ENCODE measurements at places on chromosomes 1 and 21. TPM values are rescaled to one million over a fixed set of nuclear protein-coding genes. Genes with fewer than 3 reads are reported as not detected.

DNA sequence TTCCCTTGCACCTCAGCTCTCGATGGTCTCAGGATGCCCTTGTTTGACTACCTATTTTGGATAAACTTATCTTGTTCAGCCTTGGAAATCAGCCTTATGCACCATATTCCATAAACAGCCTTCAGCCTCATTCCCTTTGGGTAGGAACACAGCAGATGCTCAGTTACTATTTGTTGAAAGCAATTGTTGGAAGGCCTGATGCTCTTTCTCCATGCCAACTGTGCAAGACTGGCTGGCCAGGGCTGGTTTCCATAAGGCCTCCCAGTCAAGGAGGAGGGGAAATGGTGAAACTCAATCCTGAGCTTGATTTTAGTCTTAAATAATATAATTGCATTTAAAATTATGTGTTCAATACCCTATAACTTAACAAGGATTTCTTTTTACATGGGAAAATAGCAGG is 121.1 kb upstream of the DEPDC1 start:
- no peak for DNase-seq

DNA sequence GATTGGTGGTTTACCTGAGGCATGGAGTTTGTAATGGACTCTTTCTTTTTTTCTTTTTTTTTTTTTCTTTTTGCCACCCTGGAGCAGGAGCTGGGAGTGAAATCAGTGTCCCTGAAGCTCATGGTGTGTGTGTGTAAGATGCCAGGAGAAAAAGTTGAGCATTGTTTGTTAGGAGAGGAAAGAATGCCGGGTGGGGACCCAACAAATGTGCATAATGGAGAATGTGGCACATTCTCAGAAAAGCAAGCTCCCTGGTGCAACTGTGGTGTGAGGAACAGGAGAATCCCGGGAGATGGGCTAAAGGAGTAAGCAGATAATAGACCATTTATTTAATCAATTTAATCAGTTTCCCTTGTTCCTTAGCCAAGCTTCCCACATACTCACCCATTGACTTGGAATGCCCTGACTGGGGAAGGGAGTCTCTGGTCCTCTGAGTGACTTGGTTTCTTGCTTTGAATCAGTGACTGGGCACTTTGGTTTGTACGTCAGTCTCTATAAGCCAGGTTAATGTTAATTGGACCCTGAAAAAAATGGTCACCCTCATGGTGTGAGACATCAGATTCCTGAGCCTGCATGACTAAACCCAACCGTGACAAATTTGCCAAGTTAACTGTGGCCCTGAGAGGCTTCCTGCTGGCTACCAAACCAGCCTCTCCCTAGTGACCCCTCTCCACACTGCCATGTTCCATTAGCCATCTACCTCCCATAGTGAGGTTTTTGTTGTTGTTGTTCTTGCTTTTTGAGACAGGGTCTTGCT is 43.9 kb upstream of the ITPKB start:
- DNase-seq = no peak

- no peak for DNase-seq
Observed at GRCh38 chr21:34925597-34925996, 123.5 kb downstream of the RUNX1 start.

LRIG2 gene
- total RNA-seq = 13.7 TPM

C4BPA gene
- total RNA-seq = 0.18 TPM

CYYR1 gene
- total RNA-seq = not detected

PTPN22 gene
- 1.3 TPM for total RNA-seq

TMEM200B gene
- 0.11 TPM for total RNA-seq
